ENCODE measurements at places on chromosomes 1 and 21. TPM values are rescaled to one million over a fixed set of nuclear protein-coding genes. Genes with fewer than 3 reads are reported as not detected.

DNA sequence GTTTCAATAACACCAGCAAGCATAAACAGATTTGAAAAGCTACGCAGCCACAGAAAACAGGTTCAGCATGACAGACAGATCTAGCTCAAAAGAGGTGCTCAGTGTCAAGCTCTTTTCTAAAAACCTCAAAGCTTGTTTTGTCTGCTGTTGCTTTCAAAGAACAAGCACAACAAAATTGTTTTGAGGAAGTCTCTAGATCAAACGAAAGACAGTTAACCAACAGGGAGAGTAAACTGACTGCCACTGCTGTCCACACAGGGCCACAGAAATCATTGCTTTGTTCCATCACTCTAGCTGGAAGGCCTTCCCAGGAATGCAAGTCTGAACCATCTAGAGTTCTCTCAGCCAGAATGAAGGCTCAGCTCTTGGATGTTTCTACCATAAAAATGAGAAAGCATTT is 12.8 kb downstream of the APP start:
- no peak overlapping the region for H3K4me3 ChIP-seq
- H3K4me1 ChIP-seq: peaks cover 15% of the 10 kb centered on the region
- peaks cover 2% of the 10 kb centered on the region for H3K36me3 ChIP-seq
- no peaks in the 10 kb centered on the region for H3K27me3 ChIP-seq
- DNase-seq: no peak

DNA sequence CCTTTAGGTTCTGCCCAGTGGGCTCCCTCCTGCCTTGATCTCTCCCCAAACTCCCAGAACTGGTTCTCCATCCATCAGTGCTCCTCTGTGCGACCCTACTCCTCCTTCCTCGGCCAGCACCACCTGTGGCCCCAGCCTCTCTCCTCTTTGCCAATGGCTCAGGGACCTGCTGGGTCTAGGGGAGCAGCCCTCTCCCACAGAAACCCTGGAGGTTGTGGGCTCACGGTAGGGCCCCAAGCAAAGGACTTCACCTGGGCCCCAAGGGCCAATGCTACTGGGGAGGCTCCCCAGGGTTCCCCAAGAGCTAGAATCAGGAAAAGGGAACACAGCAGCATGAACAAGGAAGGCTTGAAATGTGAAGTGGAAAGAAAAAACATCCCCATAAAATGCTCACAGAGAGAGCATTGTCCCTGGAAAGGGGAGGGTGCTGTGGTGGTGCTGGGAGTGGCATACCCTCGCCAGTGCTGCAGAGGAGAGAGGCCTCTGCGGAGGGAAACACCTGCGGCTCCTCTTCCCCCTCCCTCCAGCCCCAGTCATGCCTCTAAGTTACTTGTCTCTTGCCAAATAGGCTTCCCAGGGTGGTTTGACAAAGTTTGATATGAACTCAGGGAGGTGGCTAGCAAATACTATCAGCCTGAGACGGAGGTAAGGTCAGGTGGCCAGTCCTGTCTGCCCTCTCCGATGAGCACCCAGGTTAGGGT is 2.5 kb downstream of the TMEM63A start:
- H3K4me1 ChIP-seq: peaks cover 12% of the 10 kb centered on the region
- H3K27me3 ChIP-seq: no peaks in the 10 kb centered on the region
- H3K4me3 ChIP-seq: no peak overlapping the region
- H3K27ac ChIP-seq: no peak overlapping the region

GRCh38 chr1:40703316-40703715 is 11.8 kb downstream of the NFYC start:
- H3K36me3 ChIP-seq: no peaks in the 10 kb centered on the region
- no peaks in the 10 kb centered on the region for H3K4me1 ChIP-seq
- no peak overlapping the region for H3K27ac ChIP-seq
- H3K27me3 ChIP-seq: no peaks in the 10 kb centered on the region

- peak; percentile 50 for DNase-seq
- no peak overlapping the region for H3K27ac ChIP-seq
- no peaks in the 10 kb centered on the region for H3K4me1 ChIP-seq
- no peak overlapping the region for H3K4me3 ChIP-seq
- no peaks in the 10 kb centered on the region for H3K36me3 ChIP-seq
Measured at GRCh38 chr1:162040657-162041056, 17.0 kb upstream of the OLFML2B start.

DNA sequence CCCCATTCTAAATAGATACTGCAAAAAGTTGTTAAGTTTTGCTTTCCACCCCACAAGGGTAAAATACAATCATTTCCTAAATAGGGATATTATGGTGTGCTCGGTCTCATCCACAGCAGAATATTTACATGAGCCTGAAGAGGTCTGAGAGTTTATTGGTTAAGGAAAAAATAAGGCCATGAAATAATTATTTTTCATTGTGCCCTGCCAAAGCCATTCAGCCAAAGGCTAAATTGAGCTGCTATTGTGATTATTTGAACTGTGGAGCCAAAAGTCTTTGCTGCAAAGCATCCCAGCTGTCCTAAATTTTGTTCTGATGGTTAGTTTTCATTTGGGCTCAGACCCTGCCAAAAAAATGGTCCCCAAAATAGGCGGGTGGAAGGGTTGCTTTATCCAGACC is 298.7 kb upstream of the ESRRG start:
- no peaks in the 10 kb centered on the region for H3K36me3 ChIP-seq
- H3K4me3 ChIP-seq: no peak overlapping the region
- H3K27me3 ChIP-seq: no peaks in the 10 kb centered on the region
- DNase-seq: no peak
- H3K4me1 ChIP-seq: no peaks in the 10 kb centered on the region

DNA sequence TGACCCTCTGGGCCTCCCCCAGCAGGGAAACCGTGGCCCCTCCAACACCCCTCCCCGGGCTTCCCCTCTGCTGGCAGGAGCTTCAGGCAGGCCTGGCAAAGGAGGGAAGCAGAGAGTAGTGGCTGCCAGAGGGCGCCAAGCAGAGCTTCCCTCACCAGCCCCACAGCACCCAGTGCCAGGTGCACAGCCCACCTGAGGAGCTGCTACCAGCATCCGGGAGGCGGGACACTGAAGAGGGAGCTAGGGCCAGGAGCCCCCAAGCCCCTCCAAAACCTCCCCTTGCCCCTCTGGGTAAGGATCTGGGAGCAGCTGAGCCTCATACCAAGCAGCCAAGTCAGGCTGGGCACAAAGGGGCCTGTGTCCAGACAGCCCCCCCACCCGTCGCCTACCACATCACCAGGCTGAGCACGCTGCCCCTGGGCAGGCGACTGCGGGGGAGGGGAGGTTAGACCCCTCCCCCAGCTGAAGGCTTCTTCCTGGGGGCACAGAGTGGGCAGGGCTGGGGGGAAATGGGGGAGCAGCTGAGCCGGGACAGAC is 19.6 kb downstream of the CCDC24 start:
- no peak overlapping the region for H3K27ac ChIP-seq
- H3K36me3 ChIP-seq: peaks cover 5% of the 10 kb centered on the region
- no peak for DNase-seq
- no peaks in the 10 kb centered on the region for H3K27me3 ChIP-seq

- H3K27me3 ChIP-seq: no peaks in the 10 kb centered on the region
- no peak overlapping the region for H3K4me3 ChIP-seq
- H3K36me3 ChIP-seq: no peaks in the 10 kb centered on the region
Measured at GRCh38 chr1:57431400-57431799, 7.5 kb upstream of the DAB1 start.

DNA sequence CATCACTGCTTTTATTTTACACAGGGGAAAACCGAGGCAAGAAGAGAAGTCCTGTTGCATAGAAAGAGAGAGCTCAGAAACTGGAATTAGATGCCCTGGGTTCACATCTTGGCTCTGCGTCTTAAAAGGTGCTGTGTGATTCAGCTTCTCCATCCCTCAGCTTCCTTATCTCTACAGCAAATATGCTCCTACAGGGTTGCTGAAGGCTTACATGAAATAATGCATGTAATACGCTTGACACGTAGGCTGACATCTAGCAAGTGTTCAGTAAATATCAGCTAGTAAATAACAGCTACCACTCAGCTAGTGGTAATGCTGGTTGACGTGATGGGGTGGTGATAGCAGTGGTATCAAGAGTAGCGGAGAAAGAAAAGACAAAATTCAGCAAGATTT is 77.1 kb upstream of the CD55 start:
- H3K4me3 ChIP-seq: no peak overlapping the region
- no peak for DNase-seq
- peak overlapping the region; percentile 36 for H3K27ac ChIP-seq
- no peaks in the 10 kb centered on the region for H3K36me3 ChIP-seq
- no peaks in the 10 kb centered on the region for H3K27me3 ChIP-seq

GRCh38 chr1:2989976-2990375 is 31.3 kb upstream of the ACTRT2 start:
- no peaks in the 10 kb centered on the region for H3K4me1 ChIP-seq
- no peaks in the 10 kb centered on the region for H3K27me3 ChIP-seq
- DNase-seq: no peak
- no peaks in the 10 kb centered on the region for H3K36me3 ChIP-seq
- H3K27ac ChIP-seq: no peak overlapping the region
- H3K4me3 ChIP-seq: no peak overlapping the region

- no peak overlapping the region for H3K4me3 ChIP-seq
- H3K27me3 ChIP-seq: no peaks in the 10 kb centered on the region
- peak; percentile 29 for DNase-seq
Measured at GRCh38 chr21:33668180-33668579, 25.9 kb downstream of the ITSN1 start.

GRCh38 chr1:6667139-6667538 is 34.5 kb downstream of the DNAJC11 start:
- no peaks in the 10 kb centered on the region for H3K27me3 ChIP-seq
- H3K36me3 ChIP-seq: peaks cover 23% of the 10 kb centered on the region
- H3K4me1 ChIP-seq: no peaks in the 10 kb centered on the region
- H3K4me3 ChIP-seq: no peak overlapping the region
- peak; percentile 35 for DNase-seq

Gene RAB4A
- polyA plus RNA-seq: 25.6 TPM

Gene AKIRIN1
- polyA plus RNA-seq: 44.2 TPM

Gene DENND4B
- polyA plus RNA-seq: 33.3 TPM

Gene HHAT
- 1.7 TPM for polyA plus RNA-seq

Gene KLF17
- 0.14 TPM for polyA plus RNA-seq

Gene CD247
- not detected for polyA plus RNA-seq

Gene NPR1
- polyA plus RNA-seq: 0.03 TPM
